ENCODE measurements at places on chromosomes 1 and 21. TPM values are rescaled to one million over a fixed set of nuclear protein-coding genes. Genes with fewer than 3 reads are reported as not detected.
A peak's percentile ranks its signal among the peaks of the same experiment; 100 is the strongest.

CCDC17 gene
- 0.68 TPM for polyA plus RNA-seq

KRTAP12-2 gene
- not detected for polyA plus RNA-seq

ANGPTL7 gene
- not detected for polyA plus RNA-seq

FAM151A gene
- polyA plus RNA-seq: not detected

HES3 gene
- polyA plus RNA-seq: not detected

C1orf53 gene
- polyA plus RNA-seq: not detected

KIF14 gene
- polyA plus RNA-seq: 0.25 TPM

FCER1A gene
- not detected for polyA plus RNA-seq

VWA5B1 gene
- polyA plus RNA-seq: not detected

BMP8A gene
- polyA plus RNA-seq: not detected

SHISAL2A gene
- not detected for polyA plus RNA-seq

CXADR gene
- polyA plus RNA-seq: 13.6 TPM

GRCh38 chr1:228996281-228996680 is 261.0 kb downstream of the RHOU start:
- H3K4me1 ChIP-seq: no peaks in the 10 kb centered on the region
- no peak for DNase-seq
- no peak overlapping the region for H3K4me3 ChIP-seq
- no peaks in the 10 kb centered on the region for H3K27me3 ChIP-seq
- H3K27ac ChIP-seq: no peak overlapping the region
- H3K36me3 ChIP-seq: no peaks in the 10 kb centered on the region

- H3K36me3 ChIP-seq: no peaks in the 10 kb centered on the region
- H3K4me3 ChIP-seq: no peak overlapping the region
- peak; percentile 4 for DNase-seq
- no peaks in the 10 kb centered on the region for H3K27me3 ChIP-seq
- peak overlapping the region; percentile 80 for H3K27ac ChIP-seq
Observed at GRCh38 chr1:21295002-21295401, 4.7 kb upstream of the ECE1 start.

DNA sequence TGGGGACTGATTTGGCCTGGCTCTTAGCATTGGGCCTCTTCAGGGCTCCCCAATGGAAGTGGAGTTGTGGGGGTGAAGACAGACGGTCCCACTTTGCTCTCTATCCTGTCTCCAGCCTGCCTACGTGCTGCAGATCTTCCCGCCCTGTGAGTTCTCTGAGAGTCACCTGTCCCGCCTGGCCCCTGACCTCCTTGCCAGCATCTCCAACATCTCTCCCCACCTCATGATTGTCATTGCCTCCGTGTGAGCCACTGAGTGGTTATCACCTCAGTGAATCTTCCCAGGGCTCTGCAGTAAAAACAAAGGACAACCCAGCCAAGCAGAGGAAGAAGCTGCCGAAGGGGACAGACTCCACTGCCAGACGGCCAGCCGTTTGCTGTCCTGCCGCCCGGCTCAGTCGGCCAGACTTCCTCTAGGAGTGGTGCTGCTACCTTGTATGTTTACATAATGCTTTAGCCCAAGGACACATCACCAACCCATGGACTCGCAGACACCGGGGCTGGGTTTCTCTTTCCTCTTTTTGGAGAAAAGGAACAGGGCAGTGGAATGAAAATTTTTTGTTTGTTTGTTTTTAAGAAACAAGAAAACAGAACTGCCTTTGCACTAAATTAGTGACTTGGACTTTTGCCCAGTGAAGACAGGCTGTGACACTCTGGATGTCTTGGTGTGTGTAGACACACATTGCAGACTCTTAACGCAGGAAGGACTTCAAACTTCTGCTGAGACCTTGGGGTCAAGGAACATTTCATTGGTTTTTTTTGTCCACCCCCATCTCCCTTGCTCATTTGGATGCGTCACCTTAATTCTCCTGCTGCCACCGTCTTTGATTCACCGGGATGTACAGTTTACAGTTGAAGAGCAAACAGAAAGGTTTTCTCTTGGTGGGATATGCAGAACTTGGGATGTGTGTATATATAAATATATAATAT is 36.5 kb downstream of the ZBTB17 start:
- no peaks in the 10 kb centered on the region for H3K27me3 ChIP-seq
- H3K4me1 ChIP-seq: peaks cover 10% of the 10 kb centered on the region
- H3K4me3 ChIP-seq: no peak overlapping the region
- DNase-seq: peak; percentile 55
- peak overlapping the region; percentile 34 for H3K27ac ChIP-seq
- H3K36me3 ChIP-seq: peaks cover 84% of the 10 kb centered on the region

- H3K27ac ChIP-seq: no peak overlapping the region
- no peaks in the 10 kb centered on the region for H3K36me3 ChIP-seq
- H3K4me3 ChIP-seq: no peak overlapping the region
- peak; percentile 5 for DNase-seq
Observed at GRCh38 chr1:215114154-215114933, 31.8 kb downstream of the KCNK2 start.

- peaks cover 21% of the 10 kb centered on the region for H3K4me1 ChIP-seq
- DNase-seq: peak; percentile 22
- H3K4me3 ChIP-seq: no peak overlapping the region
- no peaks in the 10 kb centered on the region for H3K36me3 ChIP-seq
Observed at GRCh38 chr1:95369985-95370690, 136.1 kb downstream of the RWDD3 start.

- peak overlapping the region; percentile 71 for H3K27ac ChIP-seq
- H3K27me3 ChIP-seq: no peaks in the 10 kb centered on the region
- peaks cover 12% of the 10 kb centered on the region for H3K4me1 ChIP-seq
- H3K4me3 ChIP-seq: no peak overlapping the region
- DNase-seq: no peak
- peaks cover 34% of the 10 kb centered on the region for H3K36me3 ChIP-seq
Observed at GRCh38 chr1:225509376-225509707, 81.5 kb upstream of the LBR start.

- no peak for DNase-seq
- no peak overlapping the region for H3K27ac ChIP-seq
- H3K4me1 ChIP-seq: no peaks in the 10 kb centered on the region
Observed at GRCh38 chr1:37131281-37131680, 97.0 kb upstream of the GRIK3 start.

DNA sequence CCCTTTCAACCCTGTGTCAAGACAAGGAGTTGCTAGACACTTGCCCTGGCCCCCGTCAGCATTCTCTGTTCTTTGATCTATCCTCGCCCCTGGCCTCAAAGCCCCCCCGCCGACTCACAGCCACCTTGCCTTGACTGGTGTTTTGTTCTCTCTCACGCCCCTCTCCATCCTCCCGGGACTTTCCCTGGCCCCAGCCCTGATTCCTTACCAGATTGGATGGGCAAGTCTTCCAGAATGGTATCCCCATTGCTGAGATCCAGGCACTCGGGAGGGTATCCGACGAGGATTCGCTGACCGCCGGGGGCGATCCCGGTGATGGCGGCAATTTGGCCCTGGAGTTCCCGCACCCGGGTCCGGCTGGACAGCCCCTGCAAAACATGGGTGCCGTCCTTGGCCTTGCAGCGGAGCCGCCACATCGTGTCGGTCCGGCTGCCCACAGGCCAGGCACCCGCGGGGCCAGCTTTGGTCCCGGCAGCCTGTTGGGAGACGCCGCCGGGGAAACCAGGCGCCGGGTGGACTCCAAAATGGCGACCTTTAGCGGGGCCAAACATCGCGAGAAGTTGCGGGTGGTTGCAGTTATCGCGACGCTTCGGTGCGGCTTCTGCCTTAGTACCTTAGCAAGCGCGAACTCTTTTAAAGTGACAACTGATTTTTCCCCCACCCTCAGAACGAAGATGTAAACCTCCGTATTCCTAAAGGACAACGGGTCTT is 373 bp downstream of the YOD1 start:
- H3K27me3 ChIP-seq: no peaks in the 10 kb centered on the region
- H3K36me3 ChIP-seq: peaks cover 13% of the 10 kb centered on the region
- peaks cover 58% of the 10 kb centered on the region for H3K4me1 ChIP-seq
- peak overlapping the region; percentile 91 for H3K4me3 ChIP-seq
- DNase-seq: peak; percentile 95
- peak overlapping the region; percentile 97 for H3K27ac ChIP-seq

- no peak overlapping the region for H3K27ac ChIP-seq
- H3K36me3 ChIP-seq: no peaks in the 10 kb centered on the region
- H3K27me3 ChIP-seq: peaks cover 3% of the 10 kb centered on the region
- no peak overlapping the region for H3K4me3 ChIP-seq
Observed at GRCh38 chr1:62299426-62300200, 19.6 kb downstream of the KANK4 start.

DNA sequence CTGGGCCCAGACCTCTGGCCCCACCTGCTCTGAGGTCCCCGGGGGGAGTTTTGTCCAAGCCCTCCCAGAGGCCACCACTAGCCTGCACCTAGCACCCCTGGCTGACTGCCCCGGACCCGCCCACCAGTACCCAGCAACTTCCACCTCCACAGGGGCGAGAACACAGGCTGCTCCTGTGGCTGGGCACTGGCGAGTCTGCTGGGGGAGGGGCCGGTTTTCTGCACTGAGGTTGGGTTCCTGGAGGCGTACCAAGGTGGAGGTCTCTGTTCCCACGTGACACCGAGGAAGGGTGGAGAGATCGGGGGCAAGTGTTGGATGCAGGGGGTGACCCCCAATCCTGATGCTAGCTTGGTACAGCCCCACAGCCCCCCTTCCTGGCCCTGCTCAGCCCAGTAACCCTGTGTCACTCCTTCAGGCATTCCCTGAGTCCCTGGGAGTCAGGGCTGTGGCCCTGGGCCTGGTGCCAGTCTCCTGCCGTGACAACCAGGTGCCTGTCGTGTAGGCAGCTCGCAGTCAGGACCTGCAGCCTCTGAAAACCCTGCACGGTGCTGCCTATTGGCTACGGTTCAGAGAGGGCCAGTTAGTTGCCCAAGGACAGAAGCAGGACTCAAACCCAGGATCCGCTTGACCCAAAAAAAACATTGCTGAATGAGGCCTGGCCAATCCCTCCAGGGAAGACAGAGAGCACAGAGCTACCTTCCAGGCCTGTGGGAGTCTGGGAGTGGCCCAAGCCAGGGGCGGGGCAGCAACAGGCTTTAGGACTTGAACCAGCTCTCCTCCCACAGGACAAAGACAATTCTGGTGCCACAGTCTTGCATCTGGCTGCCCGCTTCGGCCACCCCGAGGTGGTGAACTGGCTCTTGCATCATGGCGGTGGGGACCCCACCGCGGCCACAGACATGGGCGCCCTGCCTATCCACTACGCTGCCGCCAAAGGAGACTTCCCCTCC is 3.1 kb downstream of the ESPN start:
- H3K36me3 ChIP-seq: no peaks in the 10 kb centered on the region
- peaks cover 93% of the 10 kb centered on the region for H3K27me3 ChIP-seq
- H3K4me3 ChIP-seq: no peak overlapping the region
- DNase-seq: peak; percentile 49

DNA sequence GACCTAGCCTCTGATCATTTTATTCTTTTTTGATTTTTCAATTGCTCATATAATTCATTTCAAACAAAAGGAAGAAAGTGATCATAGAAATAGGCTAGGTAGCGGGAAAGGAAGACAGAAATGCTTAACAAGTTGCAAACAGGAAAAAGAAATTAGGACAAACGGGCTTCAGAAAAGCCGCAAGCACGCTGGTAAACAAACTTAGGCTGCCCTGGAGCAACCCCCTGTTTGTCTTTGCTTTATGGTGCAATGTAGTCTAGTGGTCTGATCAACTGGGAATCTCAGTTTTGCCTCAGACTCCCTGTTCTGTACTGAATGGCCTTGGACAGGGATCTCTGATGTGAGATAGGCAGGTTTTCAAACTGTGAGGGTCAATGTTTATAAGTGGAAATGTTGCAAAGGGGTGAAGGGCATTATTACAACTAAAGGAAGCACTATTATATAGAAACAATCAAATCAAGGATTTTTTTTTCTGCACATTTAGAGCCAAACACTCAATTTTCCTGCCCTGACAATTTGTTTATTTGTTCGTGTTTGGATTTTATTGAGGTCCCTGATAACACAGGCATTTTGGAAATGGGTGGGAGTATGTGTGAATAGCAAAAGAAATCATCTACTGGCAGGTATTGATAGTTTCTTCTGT is 146.8 kb upstream of the NRIP1 start:
- no peak for DNase-seq
- H3K4me1 ChIP-seq: no peaks in the 10 kb centered on the region
- no peak overlapping the region for H3K4me3 ChIP-seq
- H3K27me3 ChIP-seq: no peaks in the 10 kb centered on the region
- H3K36me3 ChIP-seq: no peaks in the 10 kb centered on the region
- no peak overlapping the region for H3K27ac ChIP-seq

DNA sequence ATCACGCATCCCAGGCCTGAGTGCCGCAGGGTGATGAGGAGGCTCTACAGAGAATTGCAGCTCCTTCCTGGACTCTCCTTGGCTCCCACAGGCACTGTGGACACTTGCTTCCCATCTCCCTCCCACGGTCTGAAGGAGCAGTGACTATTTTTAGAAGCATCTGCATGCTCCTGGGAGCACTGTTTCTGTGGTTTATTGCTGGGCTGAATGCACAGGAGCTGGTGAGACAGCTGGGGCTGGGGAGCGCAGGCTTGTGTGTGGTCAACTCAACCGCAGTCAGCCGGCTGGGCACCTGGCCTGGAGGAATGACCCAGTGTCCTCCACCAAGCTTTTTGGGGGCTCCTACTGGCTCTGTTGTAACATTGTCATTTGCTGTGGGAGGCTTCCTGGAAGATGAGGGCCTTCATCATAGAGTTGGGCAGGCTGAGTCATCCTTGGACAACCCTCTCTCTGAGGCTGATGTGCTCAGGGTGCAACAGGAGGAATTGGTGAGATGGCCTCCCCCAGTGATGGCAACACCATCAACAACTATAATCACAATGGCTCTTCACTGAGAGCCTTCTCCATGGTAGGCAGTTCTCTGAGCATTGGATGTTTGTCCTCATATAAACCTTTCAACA is 1.7 kb downstream of the NFASC start:
- peaks cover 5% of the 10 kb centered on the region for H3K4me1 ChIP-seq
- no peak overlapping the region for H3K4me3 ChIP-seq
- no peak overlapping the region for H3K27ac ChIP-seq
- no peaks in the 10 kb centered on the region for H3K36me3 ChIP-seq
- no peak for DNase-seq

DNA sequence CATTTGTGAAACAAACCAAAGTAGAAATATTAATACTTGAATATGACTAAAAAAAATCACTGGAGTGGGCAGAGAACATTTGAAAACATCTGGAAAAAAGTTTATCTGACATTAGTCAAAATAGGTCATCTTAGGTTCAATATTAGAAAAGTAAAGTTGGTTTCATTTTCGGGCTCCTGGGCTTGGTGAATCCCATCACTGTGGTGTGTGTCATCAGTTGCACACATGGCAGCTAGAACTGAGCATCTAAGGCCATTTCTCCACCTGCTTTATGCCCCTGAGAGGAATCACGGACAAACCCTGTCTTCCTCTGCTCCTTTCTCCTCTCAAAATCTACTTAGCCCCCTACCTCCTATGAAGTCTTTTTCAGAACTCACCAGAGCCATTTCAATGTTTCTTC is 5.4 kb downstream of the HSD11B1 start:
- no peak overlapping the region for H3K4me3 ChIP-seq
- DNase-seq: no peak
- H3K27ac ChIP-seq: no peak overlapping the region
- H3K27me3 ChIP-seq: no peaks in the 10 kb centered on the region

All from stomach (tissue), 19 donors.